ENCODE measurements at places on chromosomes 6 and 20. TPM values are rescaled to one million over a fixed set of nuclear protein-coding genes. Genes with fewer than 3 reads are reported as not detected.

Gene FAM50B
- 14.0 TPM for polyA plus RNA-seq

Gene FKBP1C
- not detected for polyA plus RNA-seq

Gene BTNL2
- not detected for polyA plus RNA-seq

Gene WFDC2
- 2.2 TPM for polyA plus RNA-seq

Gene HCK
- 52.0 TPM for polyA plus RNA-seq

Gene FABP7
- not detected for polyA plus RNA-seq

Gene VWA7
- 2.6 TPM for polyA plus RNA-seq

Gene CFB
- polyA plus RNA-seq = not detected

Gene HLA-DQA2
- 167 TPM for polyA plus RNA-seq

Gene OR12D3
- polyA plus RNA-seq = not detected

Gene TAAR5
- polyA plus RNA-seq = not detected

Gene TREM1
- 0.58 TPM for polyA plus RNA-seq

Gene SOX18
- polyA plus RNA-seq = not detected

Gene ZBTB12
- not detected for polyA plus RNA-seq

Gene ETV7
- polyA plus RNA-seq = 5.1 TPM

Gene PPT2
- 1.5 TPM for polyA plus RNA-seq

Gene DNAH8
- 0.94 TPM for polyA plus RNA-seq

Gene CDSN
- not detected for polyA plus RNA-seq

Gene HLA-DRB1
- polyA plus RNA-seq = 1,928 TPM

Gene FAM162B
- not detected for polyA plus RNA-seq

Gene CGA
- polyA plus RNA-seq = not detected

Gene HLA-DRB5
- polyA plus RNA-seq = 92.6 TPM

Gene PGK2
- not detected for polyA plus RNA-seq

Gene BPIFB4
- polyA plus RNA-seq = not detected

Gene ID1
- polyA plus RNA-seq = 2.2 TPM

Gene PTGIS
- not detected for polyA plus RNA-seq

Gene ADGRF5
- polyA plus RNA-seq = not detected

Gene WASF1
- polyA plus RNA-seq = 2.5 TPM

Gene GPR63
- polyA plus RNA-seq = not detected

Gene TSBP1
- polyA plus RNA-seq = 0.13 TPM

Gene RNF182
- polyA plus RNA-seq = not detected

Gene PRDM1
- polyA plus RNA-seq = 11.0 TPM

Gene GPLD1
- polyA plus RNA-seq = 0.95 TPM

Gene RHAG
- polyA plus RNA-seq = not detected

Gene UBD
- not detected for polyA plus RNA-seq

Gene TRDN
- polyA plus RNA-seq = not detected
